H7 (cell line): ENCODE measurements at places on chromosomes 1 and 21.

- peak; percentile 90 for DNase-seq
Measured at GRCh38 chr1:161192476-161193465, 6.1 kb downstream of the ADAMTS4 start.

GRCh38 chr1:3778590-3779264 lies 6.2 kb downstream of the SMIM1 start:
- no peak for DNase-seq

DNA sequence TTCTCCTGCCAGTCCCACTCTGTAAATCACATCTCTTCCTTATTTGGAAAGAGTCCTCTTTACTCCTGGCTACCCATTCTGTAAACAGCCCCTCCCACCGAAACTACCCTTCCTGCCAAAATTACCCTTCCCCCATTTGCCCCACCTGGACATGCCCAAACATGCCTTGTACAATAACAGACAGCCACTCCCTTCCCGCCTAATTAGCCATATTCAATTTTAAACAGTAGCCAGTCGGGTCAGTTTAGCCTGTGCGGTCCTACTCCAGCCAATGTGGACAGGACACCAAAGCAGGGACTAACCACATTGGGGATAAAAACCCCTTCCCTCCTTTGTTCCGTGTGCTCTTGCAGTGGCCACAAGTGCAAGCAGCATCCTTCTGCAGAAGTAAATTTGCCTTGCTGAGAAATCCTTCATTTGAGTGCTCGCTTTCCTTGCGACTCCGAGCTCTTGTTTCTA lies 56.3 kb upstream of the MAP10 start:
- DNase-seq = no peak

DNA sequence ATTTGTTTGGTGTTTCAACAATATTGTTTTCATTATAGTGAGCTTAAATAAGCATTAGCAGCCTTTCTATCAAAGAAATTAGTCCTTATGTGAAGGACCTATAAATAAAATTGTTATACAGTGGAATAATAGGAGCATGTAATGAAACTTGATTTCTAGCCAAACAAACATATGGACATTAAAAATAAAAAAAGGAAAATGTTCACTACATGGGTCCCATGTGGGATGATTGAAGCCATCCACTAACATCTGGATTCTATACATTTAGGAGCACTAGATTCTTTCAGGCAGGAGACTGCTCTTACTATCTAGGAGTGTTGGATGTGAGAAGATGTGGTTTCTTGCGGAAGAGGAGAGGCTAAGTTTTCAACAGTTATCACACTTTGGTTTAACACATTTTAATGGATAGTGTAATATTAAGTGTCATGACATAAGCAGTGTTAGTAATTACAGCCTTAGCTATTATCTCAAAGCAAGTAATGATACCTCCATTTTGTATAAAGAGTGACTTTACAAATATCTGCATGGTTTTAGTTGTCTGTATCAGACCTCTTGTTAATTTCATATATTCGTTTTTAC lies 62.3 kb downstream of the LYPLAL1 start:
- DNase-seq = no peak

- no peak for DNase-seq
Measured at GRCh38 chr1:84062496-84062895, 63.6 kb upstream of the TTLL7 start.

DNA sequence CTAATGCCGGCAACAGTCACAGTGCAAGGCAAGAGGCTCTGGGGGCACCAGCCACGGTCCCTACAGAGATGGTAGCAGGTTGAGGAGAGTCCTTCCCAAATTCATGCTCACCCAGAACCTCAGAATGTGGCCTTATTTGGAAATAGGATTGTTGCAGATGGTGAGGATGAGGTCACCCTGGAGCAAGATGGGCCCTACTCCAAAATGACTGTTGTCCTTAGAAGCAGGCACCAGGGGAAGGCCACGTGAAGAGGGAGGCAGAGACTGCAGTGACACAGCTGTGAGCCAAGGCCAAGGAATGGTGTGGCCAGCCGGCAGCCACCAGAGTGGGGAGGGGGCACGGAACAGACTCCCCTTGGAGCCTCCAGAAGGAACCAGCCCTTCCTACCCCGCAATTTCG lies 70.8 kb upstream of the CLDN14 start:
- no peak for DNase-seq

- no peak for DNase-seq
Measured at GRCh38 chr21:43731476-43731875, 12.5 kb downstream of the PDXK start.
